ENCODE measurements at places on chromosomes 7 and 10.

DNA sequence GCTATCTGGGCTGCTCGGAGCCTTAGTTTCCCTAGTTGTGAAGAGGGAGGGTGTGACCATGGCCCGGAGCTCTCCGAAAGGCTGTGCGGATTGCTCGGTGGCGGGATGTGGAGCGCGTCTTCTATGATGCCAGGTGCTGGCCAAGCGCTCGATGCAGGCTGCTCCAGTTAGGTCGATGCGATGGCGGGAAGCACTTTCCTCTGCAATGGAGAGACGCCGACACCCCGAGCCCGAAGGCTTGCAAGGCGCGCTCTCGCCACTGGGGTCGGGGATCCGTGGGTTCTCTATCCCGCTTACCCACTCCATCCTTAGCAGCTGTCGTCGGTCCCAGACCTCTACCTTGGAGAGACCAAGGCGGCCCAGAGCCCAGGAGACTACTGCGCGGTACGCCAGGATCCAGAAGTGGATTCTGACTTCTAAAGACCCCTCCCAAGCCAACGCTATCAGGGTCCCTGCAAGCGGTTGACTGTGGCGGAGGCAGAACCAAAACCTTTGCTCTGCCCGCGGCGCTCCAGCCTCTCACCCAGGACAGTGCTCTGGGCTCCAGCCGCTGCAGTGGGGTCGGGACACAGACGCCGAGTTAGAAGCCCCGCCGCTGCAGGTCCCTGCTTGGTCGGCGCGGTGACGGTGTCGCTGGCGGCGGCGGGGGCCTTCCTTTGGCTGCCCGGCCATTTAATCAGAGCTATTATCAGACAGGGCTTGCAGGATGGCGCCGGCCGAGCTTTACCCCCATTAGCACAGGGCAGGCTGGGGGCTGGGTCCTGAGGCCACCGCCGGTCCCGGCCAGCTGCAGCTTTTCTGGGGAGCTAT is 7.8 kb upstream of the TBX20 start:
- no peak for DNase-seq

GRCh38 chr10:77983384-77984341 is 45.7 kb downstream of the POLR3A start:
- DNase-seq, result no peak

DNA sequence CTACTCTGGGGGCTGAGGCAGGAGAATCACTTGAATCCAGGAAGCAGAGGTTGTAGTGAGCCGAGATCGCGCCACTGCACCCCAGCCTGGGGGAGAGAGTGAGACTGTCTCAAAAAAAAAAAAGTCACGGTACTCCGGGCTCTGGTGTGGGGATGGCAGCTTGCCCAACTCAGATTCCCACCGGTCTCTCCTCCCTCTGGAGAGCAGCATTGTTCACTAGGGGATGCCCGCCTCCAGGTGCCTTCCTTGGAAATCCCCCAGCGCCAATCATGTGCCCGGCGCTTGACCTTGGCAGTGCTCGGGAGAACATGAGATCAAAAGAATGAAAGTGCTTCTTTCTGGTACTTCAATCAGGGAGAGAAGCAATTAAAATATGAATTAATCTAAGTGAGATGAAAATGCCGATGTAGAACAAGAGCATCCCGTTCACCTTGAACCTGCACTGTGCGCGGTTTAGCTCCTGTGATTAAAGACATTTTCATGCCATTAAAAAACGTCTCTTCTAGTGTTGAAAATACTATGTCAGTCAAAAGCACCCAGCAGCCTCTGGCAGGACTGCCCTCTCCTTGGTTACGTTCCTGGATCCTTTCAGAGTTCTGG is 1127.3 kb upstream of the AUTS2 start:
- DNase-seq, result no peak

DNA sequence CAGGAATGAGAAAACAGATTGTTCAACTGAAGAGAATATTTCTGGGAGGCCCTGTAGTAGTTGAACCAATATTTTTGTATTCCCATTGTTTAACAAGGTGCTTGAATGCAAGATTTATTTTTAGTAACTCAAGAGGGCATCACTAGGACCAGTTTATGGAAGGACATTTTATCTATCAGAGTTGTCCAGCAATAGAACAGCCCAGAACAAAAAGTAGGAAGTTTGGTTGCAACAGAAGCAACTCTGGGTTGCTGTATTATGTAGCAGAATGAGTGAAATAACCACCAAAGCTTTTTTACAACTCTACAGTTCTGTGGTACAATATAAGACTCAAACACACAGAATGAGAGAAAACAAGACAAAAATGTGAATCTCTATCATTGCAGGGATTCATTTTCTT is 34.7 kb downstream of the CPED1 start:
- no peak for DNase-seq

DNA sequence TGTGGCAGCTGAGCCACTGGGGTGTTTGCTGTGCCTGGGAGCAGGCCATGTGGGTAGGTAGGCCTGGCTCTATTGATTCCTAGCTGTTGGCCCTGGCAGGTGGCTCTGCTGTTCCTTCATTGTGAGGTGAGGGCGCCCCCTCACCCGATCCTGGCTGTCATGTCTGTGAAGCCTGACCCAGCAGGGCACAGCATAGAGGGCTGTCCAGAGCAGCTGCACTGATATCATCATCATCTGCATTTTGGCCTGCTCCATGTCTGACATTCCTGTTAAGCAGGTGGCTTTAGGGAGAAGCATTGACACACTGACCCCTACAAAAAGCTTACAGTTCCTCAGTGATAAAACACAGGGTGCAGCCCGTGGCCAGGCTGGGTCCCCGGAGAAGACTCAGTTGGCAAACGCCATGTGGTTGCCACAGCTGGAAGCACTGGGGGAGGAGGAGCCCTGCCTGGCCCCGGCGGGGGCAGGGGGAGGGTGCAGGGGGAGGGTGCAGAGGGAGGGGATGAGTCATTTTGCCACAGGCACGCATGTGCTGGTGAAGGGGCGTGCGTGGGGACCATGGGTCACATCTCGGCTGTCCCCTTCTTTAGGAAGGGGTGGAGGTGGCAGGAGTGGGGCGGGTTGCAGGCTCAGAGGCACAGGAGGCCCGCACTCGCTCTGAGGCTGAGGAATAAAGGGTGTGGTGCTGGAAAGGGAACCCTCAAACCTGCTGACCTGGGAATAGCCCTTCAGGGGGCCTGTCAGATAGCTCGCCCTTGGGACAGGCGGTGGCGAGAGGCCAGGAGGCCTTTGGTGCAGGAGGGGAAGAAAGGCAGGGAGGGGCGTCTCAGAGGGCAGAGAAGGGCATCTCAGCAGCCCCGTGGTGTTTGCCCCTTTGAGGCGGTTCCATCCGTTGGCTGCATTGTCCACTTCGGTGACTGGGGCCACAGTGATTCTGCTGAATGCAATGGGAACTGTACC is 31.6 kb downstream of the IKZF1 start:
- no peak for DNase-seq

DNA sequence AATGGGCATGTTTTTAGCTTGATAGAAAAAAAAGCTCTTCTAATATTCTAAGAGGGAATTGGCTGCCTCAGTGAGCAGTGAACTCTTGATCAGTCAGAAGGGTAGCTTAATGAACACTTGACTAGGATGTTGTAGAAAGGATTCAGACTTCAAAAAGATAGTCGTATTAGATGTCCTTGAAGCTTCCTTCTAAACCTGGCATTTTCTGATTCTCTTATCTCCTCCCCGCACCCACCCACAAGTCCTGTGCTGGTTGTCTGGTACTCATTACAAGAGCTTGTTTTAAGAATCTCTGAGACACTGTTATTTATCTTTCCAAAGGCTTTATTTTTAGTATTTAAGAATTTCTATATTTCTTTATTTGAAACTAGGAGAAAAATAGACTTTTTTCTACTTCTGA is 7.4 kb upstream of the SMIM30 start:
- DNase-seq, result no peak

- DNase-seq, result no peak
These were observed 30.2 kb upstream of the C10orf53 start for GRCh38 chr10:49649294-49649693.

Measured in spinal cord (tissue), 10 donors.